ENCODE measurements at places on chromosomes 11 and 22.

GRCh38 chr11:30025396-30026139 lies 8.7 kb upstream of the KCNA4 start:
- no peak for DNase-seq

DNA sequence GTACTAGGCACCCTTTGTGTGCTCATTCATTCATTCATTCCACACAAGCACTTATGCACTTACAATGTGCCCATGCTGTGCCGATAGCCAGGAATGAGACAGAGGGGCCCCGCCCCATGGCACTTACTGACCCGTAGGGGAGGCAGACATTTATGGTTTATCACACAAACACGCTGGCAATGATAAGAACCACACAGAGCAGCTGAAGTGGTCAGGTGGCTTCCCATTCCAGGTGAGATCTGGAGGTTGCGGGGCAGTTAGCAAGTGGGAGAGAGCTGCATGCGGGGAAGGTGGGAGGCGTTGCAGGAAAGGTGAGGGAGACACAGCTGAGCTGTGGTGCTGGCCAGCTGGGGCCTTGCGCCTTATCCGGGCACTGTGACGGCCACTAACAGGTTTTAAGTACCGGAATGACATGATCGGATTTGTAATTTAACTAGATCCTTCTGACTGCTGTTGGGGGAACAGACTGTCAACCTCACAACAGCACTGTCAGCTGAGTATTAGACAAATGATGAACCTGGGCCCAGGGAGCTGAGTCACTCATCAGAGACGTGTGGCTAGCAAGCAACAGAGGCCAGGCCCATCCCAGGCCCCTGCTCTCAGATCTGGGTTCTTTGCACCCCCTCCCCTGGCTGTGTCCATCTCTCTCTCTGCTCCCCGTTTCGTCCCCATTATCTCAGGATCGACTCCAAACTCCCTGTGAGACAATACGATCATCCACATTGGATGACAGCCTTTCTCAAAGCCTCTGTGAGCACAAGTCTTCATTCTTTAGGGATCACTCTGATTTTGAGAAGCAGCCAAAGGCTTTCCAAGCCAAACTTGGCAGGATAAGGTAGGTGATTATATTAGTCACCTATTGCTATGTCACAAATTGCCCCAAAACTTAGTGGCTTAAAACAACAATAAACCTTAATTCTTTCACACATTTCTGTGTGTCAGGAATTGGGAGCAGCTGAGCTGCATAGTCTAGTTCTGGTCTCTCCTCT lies 28.4 kb downstream of the RASD2 start:
- DNase-seq = no peak

- DNase-seq = no peak
Measured at GRCh38 chr22:49629586-49630447, 197.9 kb downstream of the BRD1 start.

GRCh38 chr22:26660961-26661578 lies 3.7 kb downstream of the MIAT start:
- DNase-seq = no peak

DNA sequence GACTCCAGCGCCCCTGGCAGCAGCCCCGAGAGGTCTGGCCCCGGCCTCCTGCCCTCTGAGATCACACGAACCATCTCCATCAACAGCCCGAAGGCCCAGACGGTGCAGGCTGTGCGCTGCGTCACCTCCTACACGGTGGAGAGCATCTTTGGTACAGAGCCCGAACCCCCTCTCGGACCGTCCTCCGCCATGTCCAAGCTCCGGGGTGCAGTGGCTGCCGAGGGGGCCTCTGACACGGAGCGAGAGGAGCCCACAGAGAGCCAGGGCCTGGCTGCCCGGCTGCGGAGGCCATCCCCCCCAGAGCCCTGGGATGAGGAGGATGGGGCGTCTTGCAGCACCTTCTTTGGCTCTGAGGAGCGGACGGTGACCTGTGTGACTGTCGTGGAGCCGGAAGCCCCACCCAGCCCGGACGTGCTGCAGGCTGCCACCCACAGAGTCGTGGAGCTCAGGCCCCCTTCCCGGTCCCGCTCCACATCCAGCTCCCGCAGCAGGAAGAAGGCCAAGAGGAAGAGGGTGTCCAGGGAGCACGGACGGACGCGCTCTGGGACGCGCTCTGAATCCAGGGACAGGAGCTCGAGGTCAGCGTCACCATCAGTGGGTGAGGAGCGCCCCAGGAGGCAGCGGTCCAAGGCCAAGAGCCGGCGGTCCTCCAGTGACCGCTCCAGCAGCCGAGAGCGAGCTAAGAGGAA lies 7.6 kb downstream of the IRF7 start:
- DNase-seq = no peak

GRCh38 chr11:46537121-46537520 lies 56.7 kb downstream of the AMBRA1 start:
- DNase-seq = no peak

GRCh38 chr22:30892731-30893221 lies 75.8 kb downstream of the MORC2 start:
- DNase-seq = no peak

GRCh38 chr11:86676533-86677154 lies 4.2 kb upstream of the ME3 start:
- no peak for DNase-seq

GRCh38 chr11:57190548-57190947 lies 8.8 kb downstream of the LRRC55 start:
- no peak for DNase-seq

GRCh38 chr22:20283674-20284066 lies 15.6 kb upstream of the RTN4R start:
- no peak for DNase-seq

DNA sequence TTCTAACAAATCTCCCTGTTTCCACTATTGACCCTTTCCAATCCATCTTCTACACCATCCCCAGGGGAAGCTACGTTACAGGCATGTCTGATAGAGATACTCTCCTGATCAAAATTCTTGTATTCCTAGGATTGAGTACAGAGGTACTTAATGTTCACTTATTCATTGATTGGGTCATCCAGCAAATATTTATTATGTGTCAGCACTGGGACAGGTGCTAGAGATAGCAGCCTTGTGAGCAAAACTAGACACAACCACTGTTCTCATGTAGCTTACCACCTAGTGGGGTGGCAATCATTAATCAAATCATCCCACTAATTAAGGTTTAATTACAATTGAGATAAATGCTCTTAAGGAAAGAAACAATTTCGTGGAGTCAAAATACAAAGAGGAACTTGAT lies 9.4 kb upstream of the RTCB start:
- no peak for DNase-seq

DNA sequence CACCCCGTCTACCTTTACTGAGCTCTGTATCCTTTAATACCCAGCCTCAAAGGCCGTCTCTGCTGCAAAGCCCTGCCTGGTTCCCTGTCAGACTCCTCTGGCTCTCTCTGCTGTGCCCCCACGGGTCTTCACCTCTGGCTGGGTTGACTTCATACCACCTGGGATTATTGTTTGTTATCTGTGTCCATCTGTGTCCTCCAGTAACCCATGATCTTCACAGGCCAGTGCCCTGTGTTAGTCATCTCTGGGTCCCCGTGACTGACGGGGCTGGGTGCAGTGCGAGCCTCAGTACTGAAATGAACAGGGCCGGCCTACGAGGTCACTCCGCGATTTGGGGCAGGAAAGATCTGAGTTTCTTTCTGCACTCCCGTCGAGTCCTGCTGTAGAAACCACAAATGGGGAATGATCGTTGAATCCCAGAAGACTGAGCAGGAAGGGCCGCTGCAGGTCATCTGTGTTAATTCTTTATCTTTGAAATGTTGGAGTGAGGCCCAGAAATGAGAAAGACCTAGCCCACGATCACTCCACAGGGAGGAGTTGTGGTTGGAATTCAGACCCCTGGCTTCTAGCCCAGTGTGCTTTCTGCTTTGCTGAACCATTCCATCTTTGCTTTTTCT lies 12.3 kb upstream of the TUB start:
- DNase-seq = no peak

DNA sequence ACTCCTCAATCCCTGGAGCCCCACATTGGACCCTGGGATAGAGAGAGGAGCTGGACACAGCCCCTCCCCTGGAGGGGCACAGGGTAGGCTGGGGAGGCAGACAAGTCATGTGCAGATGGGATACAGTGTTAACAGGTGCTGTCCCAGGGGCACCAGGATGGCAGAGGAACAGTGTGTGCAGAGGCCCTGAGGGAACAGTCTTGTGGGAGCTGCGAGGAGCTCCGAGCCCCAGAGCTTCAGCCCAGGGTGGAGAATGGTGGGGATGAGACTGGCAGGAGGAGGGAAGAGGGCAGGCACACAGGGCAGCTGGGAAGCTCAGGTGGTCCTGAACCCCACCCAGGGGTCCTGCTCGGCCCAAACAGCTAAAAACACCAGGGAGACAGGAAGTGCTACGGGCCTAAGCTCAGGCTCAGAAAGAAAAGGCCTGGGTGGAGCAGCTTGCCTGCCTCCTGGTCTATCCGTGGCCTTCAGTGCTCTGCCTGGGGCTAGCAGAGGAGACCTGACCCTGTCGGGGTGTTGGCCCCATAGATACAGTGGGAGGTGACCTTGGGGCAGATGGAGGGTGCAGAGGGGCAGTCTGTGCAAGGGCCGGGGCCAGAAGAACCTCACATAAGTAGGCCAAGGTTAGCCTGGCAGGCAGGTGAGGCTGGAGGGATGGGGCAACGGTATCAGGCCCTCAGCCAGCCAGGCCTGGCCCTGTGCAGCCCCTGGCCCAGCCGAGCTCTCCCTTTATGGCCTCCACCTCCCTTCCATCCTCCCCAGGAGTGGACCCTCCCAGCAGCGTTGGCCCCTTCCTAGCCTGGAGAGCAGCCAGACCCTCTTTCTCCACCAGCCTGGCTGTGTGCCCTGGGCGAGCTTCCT lies 15.4 kb downstream of the CAPN5 start:
- no peak for DNase-seq

GRCh38 chr11:110092515-110093406 lies at the start of gene ZC3H12C:
TSS of gene ZC3H12C (plus strand) at chr11:110093392. CDS start at chr11:110093412, 20 bp downstream.
- DNase-seq = no peak

DNA sequence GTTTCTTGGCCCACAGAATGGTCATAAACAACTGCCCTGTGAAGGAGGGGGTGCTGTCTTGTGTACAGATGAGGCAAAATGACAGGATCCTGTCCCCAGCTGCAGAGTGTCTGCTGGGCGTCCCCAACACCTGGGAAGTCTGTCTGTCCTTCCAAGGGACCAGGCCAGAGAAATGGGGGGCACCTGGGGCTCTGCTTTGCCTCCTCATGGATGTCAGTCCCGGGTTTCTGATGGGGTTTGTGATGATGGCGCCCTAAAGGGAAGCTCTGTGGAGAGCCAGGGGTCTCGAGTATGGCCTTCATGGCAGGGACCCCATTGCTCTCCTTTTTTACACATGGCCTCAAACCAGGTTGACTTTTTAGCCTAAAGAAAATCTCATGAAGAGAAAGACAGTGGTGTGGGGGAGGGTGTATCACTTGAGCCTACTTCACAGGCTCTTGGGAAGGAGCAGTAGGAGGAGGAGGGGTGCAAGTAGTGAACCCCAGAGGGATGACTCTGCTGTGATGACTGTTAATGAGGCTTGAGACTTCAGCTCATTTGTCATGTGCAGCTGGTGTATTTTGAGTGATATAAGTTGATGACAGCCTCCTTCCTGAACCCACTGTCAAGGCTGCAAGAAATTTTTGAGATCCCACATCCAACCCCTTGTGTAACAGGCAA lies 40.6 kb upstream of the TUB start:
- no peak for DNase-seq

Measured in stimulated activated CD8-positive, alpha-beta memory T cell treated with anti-CD3 and anti-CD28 coated beads, Interleukin-15, amount 100 ng/mL, for 24 hours (primary cell).